Type B pancreatic cell (in vitro differentiated cells): ENCODE measurements at places on chromosomes 13 and 19. TPM values are rescaled to one million over a fixed set of nuclear protein-coding genes. Genes with fewer than 3 reads are reported as not detected.

GRCh38 chr19:43765109-43765876, 10.5 kb upstream of the SMG9 start:
- H3K4me1 ChIP-seq, result peaks cover 6% of the 10 kb centered on the region
- no peaks in the 10 kb centered on the region for H3K36me3 ChIP-seq
- H3K27ac ChIP-seq, result peak overlapping the region; percentile 79
- no peak overlapping the region for H3K4me3 ChIP-seq
- no peak for DNase-seq
- H3K27me3 ChIP-seq, result peaks cover 7% of the 10 kb centered on the region

The DOHH gene
- 10.5 and 10.8 TPM in 2 replicates for total RNA-seq

GRCh38 chr13:37379841-37380240, 218.7 kb downstream of the POSTN start:
- no peaks in the 10 kb centered on the region for H3K36me3 ChIP-seq
- H3K4me1 ChIP-seq, result no peaks in the 10 kb centered on the region
- H3K4me3 ChIP-seq, result no peak overlapping the region
- DNase-seq, result no peak

DNA sequence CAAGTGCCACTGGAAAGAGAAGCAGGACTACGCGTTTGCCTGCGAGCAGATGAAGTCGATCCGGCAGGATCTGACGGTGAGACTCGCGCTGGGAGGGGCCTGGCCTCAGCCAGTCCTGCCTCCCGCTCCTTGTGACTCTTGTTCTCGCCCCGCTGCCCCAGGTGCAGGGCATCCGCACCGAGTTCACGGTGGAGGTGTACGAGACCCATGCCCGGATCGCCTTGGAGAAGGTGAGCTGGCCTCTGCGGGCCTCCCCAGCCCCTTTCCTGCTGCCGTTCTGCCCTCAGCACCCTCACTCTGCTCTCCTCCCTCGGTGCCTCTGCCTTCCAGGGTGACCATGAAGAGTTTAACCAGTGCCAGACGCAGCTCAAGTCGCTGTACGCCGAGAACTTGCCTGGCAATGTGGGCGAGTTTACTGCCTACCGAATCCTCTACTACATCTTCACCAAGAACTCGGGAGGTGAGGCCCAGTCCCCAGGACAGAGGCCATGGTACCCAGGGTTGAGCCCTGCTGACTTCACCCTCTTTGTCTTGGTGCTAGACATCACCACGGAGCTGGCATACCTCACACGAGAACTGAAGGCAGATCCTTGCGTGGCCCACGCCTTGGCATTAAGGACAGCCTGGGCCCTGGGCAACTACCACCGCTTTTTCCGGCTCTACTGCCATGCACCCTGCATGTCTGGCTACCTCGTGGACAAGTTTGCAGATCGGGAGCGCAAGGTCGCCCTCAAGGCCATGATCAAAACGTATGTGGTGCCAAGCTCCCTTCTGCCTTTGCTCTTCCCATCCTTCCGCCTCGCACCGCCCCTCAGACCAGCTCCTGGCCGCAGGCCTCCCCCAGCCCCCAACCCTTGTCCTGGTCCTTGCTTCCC, 5.6 kb downstream of the LENG9 start:
- H3K4me3 ChIP-seq, result no peak overlapping the region
- peaks cover 17% of the 10 kb centered on the region for H3K4me1 ChIP-seq
- no peaks in the 10 kb centered on the region for H3K27me3 ChIP-seq
- peaks cover 15% of the 10 kb centered on the region for H3K36me3 ChIP-seq
- DNase-seq, result no peak

The ZNF610 gene
- total RNA-seq, result 15.5 and 18.0 TPM in 2 replicates

GRCh38 chr19:48230555-48231129, 25.1 kb downstream of the CARD8 start:
- no peak overlapping the region for H3K27ac ChIP-seq
- H3K4me3 ChIP-seq, result no peak overlapping the region
- no peaks in the 10 kb centered on the region for H3K4me1 ChIP-seq

GRCh38 chr19:5314012-5314906, 26.4 kb downstream of the PTPRS start:
- no peak overlapping the region for H3K27ac ChIP-seq
- H3K27me3 ChIP-seq, result no peaks in the 10 kb centered on the region
- no peak overlapping the region for H3K4me3 ChIP-seq
- no peak for DNase-seq

- H3K36me3 ChIP-seq, result peaks cover 42% of the 10 kb centered on the region
- peaks cover 24% of the 10 kb centered on the region for H3K4me1 ChIP-seq
- DNase-seq, result no peak
- peak overlapping the region; percentile 82 for H3K27ac ChIP-seq
Observed at GRCh38 chr19:52600639-52601024, 30.5 kb downstream of the ZNF701 start.

DNA sequence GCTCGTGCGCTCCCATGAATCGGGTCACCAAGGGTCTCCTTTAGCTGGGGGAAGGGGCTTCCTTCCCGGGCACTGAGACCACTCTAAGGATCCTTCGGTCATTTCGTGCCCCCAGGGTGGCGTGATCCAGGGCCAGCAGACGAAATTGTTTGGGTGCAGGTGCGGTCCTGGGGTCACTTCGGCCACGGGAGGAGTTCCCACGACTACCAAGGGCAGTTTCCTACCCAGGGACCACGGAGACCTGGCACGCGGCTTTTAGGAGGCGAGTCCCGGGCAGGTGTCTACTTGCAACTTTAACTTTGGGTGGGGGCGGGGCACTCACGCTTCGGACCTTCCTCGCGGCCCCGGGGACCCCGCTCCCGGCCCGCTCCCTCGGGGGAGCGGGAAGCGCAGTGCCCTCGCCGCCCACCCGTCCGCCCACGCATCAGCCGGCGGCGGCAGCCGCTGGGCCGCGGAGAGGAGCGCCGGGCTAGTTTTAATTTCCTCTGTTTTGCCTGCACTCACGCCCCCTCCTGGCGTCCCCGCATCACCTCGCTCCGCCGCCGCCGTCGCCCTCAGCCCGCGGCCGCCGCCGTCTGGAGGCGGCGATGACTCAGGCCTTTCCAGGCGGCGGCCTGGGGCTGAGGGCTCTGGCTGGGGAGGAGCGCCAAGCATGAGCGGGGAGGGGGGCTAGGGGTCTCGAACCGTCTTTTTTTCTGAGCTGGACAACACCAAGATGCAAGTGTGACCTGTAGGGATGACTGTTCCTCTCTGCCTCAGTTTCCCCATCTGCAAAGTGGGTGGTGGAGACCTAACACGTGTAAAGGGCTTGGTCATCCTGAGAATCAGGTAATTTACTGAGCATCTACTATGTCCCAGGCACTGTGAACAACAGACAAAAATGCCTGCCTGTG, 21.8 kb downstream of the OLFM2 start:
- H3K36me3 ChIP-seq, result no peaks in the 10 kb centered on the region
- peak; percentile 83 for DNase-seq

- no peak for DNase-seq
- H3K4me1 ChIP-seq, result peaks cover 9% of the 10 kb centered on the region
- no peaks in the 10 kb centered on the region for H3K36me3 ChIP-seq
- no peak overlapping the region for H3K27ac ChIP-seq
Observed at GRCh38 chr13:94480672-94481145, 1.2 kb upstream of the DCT start.

- no peaks in the 10 kb centered on the region for H3K27me3 ChIP-seq
- no peaks in the 10 kb centered on the region for H3K4me1 ChIP-seq
- no peak overlapping the region for H3K4me3 ChIP-seq
- DNase-seq, result no peak
Observed at GRCh38 chr13:102863590-102863989, 17.8 kb downstream of the ERCC5 start.

The CNFN gene
- total RNA-seq, result 3.3 and 5.6 TPM in 2 replicates

The DACT3 gene
- 1.3 and 24.5 TPM in 2 replicates for total RNA-seq

The ZIC2 gene
- total RNA-seq, result 0.59 and 129 TPM in 2 replicates
